ENCODE measurements at places on chromosomes 11 and 22.

- no peak for DNase-seq
Measured at GRCh38 chr11:73950869-73951710, at the start of gene DNAJB13. Gene DNAJB13 (plus strand): TSS chr11:73951026. CDS start chr11:73951070, 44 bp downstream.

DNA sequence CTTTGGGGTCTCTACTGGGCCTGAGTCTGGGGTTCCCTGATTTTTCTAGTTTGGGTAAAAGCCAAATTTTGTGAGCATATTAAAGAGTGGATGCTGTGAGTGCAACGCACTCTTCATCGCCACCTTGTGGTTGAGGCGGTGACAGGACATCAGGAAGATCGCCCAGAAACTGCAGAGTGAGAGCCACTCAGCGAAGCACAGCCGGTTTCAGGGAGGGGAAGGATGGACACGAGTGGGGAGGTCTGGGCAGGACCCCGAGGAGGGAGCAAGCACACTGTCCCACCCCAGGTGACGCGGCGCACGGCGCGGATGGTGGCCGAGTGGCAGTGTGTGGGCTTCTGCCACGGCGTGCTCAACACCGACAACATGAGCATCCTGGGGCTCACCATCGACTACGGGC, 9.1 kb downstream of the SELENOO start:
- DNase-seq = no peak

DNA sequence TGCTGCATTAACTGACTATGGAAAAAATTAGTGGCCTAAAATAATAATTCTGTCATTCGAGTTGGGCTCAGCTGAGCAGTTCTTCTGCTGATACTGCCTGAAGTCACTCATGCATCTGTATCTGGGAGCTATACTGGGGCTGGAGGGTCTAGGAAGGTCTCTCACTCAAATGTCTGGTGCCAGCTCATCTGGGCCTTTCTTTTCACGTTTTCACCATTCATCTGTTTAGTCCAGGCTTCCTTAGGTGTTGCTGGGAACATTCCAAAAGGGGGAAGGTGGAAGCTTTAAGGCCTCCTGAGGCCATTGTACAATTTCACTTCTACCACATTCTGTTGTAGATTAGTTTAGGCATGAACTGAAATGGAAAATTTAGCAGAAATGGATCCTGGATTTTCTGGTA, 28.0 kb downstream of the YAP1 start:
- no peak for DNase-seq

- no peak for DNase-seq
Measured at GRCh38 chr11:117827521-117828511, 3.3 kb upstream of the FXYD2 start.

DNA sequence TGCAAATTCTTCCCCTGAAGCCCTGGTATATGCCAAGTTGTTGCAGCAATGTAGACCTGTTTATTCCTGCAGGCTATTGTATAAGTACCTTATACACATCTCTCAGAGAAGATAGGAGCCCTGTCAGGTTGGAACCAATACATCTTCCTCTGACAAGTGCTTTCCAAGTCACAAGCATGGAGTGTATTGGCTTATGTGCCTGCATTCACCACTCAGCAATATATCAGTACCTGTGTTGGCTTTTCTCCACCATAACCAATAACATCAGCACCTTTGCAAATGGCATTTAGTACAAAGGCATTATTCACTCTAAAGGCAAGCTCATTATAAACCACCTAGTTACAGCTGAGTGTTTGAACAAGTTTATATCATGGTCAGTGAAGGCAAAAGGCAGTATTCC, 611.7 kb upstream of the CNTN5 start:
- DNase-seq = no peak

Data from right renal pelvis (tissue), 4 donors.